ENCODE measurements at places on chromosomes 3 and 15.

- no peak for DNase-seq
Observed at GRCh38 chr3:4417449-4417848, 49.6 kb downstream of the SUMF1 start.

DNA sequence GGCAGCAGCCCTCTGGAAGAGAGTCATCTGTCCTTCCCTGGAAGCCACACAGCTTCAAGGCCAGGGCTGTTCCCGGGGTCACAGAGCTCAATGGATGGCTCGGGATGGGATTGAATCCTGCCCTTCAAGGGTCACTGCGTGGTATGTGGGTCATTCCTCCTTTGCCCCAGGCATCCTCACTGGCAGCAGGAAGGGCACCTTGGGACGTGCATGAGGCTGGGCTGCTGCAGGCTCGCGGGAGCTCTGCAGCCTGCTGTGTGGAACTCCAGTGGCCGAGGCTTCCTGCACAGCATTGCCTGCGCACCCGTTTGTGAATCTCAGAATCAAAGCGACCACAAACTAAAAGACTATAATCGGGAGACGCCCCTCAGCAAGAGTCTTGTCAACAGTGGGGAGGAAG lies 60.7 kb downstream of the PCSK6 start:
- no peak for DNase-seq

DNA sequence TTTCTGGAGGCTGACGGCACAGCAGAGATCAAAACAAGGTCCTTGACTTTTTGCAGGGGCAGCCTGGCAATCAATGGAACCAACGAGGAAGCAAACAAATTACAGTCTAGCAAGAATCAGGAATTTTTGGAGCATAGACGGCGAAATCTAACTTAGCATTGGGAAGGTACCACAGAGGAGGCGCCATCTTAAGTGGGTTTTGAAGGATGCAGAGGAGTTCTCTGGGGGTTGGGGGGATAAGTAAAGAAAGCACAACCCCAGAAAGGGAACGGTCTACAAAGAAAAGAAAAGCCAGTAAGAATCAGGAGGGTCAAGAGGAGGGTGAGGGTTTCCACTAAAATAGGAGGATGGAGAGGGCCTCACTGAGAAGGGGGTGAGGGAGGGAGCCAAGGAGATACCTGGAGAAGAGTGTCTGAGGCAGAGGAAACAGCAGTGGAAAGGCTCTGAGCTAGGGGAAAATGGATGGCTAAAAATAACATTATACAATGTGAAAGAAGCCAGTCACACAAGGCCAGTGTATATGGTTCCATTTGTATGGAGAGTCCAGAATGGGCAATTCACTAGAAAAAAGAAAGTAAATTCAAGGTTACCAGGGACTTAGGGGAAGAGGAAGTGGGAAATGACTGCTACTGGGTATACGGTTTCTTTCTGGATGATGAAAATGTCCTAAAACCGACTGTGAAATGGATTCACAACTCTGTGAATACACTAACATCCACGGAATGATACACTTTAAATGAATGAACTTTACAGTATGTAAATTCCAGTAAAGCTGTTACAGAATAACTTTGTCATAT lies 25.2 kb upstream of the IQSEC1 start:
- no peak for DNase-seq

GRCh38 chr3:177521305-177521704 lies 324.0 kb upstream of the TBL1XR1 start:
- no peak for DNase-seq

DNA sequence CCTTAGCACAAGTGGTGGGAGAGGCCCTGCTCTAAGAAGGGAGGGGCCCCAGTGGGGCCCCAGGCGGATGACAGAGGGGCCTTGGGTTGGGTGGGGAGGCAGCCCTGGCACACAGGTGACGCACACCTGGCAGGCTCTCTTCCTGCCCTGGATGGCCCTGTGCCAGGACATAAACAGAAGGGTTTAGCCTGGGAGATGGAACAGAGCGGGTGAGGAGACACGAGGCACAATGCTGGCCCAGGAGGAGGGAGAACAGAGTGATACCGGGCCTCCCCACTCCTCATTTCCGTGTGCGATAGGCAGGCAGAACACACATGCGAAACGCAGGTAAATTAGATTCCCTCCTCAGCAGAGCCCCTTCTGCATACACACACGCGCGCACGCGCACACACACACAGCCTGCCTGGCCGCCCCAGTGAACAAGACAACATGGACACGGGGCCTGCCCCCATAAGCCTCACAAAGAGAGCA lies 39.8 kb downstream of the IDH2 start:
- DNase-seq = no peak

DNA sequence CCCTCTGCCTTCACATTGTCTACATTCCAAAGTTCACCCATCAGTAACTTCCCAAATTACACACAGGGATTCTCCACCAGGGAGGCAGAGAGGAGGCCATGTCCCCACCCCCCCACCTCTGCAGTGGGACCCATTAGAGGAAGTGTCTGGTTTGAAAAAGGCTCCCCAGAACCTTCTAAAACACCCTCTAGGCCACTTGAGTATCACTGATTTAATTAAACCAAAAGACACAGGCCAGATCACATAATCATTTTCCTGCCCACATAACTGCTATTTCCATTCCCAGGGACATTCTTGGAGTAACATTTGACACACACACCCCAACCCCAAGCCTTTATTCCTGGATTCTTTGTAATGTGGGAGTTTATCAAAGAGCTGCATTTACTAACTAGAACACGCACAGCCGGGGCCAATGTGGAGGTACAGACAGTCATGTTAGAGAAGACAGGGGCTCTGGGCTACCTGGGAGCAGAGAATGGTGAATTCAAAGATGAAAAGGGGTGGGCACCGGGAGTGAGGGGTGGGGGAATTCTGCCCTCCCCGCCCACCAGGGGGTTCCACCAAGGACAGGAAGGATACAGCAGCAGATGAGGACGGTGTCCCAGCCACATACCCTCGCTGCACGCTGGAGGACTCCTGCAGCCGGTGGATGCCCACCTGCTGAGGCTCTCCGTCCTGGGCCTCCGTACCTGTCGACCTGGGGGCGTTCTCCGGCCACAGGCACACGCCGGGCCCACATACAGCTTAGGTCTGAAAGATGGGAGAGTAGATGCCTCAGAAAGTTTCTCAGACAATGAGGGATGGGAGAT lies 201.4 kb upstream of the CTNNB1 start:
- no peak for DNase-seq

DNA sequence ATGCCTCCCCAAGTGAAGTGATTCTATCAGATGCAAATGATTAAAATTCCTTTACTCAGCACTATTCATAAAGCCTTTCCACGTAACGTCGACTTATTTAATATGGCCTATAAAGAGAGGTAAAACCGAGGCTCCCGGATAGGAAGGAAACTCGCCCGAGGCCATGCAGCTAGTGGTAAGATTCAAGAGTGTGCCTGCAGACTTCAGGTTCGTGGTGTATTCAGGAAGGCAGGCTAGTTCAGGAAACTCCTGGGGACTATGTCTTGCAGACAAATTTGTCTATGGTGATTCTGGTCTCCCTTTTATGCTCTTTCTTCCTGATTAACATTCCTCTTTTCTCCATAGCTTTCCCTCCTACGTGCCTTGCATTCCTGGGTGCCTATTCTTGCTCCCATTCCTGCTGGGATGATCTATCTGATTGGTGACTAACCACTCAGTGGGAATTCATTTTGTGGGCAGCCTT lies 150.7 kb downstream of the SST start:
- no peak for DNase-seq

- no peak for DNase-seq
Observed at GRCh38 chr3:97765336-97765735, 778 bp downstream of the ARL6 start.

- DNase-seq = no peak
Observed at GRCh38 chr15:48965972-48966371, 2.3 kb upstream of the SHC4 start.

DNA sequence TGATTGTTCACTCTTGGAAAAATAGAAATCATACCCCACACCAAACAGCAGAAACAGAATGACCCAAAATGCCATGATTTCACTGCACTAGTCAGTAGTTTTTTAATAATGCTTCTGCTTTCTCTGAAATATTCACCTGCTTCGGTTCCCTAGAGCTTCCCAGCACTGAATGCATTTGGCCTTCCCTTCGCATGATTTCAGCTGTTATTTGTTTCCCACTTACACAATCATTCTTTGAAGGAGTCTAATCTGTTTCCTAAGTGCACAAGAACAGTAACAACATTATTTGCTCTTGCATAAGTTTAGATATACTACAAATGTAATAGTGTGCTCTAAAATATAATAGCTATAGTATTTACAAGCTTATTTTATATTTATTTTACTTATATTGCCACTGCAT lies 178.7 kb downstream of the STAC start:
- DNase-seq = no peak

DNA sequence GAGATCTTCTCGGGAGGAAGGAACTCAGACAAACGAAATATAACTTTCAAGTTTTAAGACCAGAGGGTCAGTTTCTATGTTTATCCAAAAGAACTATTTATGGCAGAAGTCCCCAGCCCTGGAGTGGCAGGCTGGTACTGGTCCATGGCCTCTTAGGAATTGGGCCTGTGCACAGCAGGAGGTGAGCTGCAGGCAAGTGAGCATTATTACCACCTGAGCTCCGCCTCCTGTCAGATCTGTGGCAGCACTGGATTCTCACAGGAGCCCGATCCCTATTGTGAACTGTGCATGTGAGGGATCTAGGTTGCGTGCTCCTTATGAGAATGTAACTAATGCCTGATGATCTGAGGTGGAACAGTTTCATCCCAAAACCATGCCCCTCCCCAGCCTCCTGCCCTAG lies 14.3 kb upstream of the HPS3 start:
- DNase-seq = no peak

- no peak for DNase-seq
Observed at GRCh38 chr15:64931381-64931780, 19.7 kb downstream of the ANKDD1A start.

- no peak for DNase-seq
Observed at GRCh38 chr15:40976819-40977218, 23.5 kb downstream of the CHAC1 start.

GRCh38 chr15:58517682-58518525 lies 86.1 kb downstream of the LIPC start:
- DNase-seq = no peak

DNA sequence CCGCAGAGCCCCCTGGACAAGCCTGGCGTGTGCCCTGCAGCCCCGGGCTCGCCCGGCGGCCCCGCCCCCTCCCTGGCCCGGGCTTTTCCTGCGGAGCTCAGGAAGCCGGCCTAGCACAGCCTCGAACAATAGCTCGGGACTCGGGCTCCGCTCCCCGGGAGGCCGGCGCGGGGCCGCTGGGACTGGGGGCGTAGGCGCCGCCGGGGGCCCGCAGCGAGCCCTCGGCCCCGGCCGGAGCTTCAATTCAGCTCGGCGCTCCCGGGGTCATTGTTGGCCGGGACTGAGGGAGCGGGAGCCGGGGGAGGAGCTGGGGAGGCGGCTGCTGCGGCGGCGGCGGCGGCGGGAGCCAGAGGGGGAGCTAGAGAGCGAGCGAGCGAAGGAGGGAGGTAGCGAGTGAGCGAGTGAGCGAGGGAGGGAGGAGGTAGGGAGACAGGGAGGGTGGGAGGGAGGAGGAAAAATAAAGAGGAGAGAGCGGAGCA lies 41.0 kb upstream of the ROPN1 start:
- DNase-seq = peak; percentile 28

GRCh38 chr15:63301088-63301487 lies 23.7 kb downstream of the APH1B start:
- no peak for DNase-seq

DNA sequence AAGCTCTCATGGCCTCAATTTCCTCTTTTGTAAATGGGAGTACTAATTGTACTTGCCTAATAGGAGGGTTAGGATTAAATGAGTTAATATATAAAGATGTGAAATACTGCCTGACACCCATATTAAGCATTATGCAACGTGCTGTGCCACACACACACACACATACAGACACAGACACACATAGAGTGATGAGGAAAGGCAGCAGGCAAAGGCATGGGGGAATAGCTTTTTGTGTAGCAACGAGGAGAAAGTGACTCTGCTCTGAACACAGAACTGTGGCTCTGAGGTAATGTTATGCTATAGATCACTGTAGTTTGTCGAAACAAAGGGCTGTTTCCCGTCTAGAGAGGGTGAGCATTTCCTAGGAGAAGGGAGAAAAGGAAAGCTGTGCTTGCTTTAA lies 233.3 kb upstream of the SLCO3A1 start:
- no peak for DNase-seq

DNA sequence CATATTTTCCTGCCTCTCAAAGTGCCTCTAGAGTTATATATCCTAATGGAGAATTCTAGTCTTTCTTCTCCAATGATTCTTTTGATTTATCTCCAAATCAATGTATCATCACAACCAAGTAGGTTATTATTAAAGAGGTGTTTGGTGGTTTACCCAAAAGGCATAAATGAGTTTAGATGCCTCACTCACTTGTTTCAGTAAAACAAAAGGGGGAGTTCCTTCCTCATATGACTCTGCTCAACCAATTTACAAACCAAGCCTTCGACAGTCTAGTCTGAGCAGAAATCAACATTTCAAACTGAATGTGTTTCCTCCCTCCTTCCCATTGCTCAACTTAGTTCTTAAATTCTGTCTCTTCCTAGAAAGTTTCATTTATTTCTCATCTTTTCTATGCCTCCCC lies 116.5 kb downstream of the TNIK start:
- no peak for DNase-seq

- no peak for DNase-seq
Observed at GRCh38 chr3:48501196-48501595, 2.8 kb downstream of the SHISA5 start.

DNA sequence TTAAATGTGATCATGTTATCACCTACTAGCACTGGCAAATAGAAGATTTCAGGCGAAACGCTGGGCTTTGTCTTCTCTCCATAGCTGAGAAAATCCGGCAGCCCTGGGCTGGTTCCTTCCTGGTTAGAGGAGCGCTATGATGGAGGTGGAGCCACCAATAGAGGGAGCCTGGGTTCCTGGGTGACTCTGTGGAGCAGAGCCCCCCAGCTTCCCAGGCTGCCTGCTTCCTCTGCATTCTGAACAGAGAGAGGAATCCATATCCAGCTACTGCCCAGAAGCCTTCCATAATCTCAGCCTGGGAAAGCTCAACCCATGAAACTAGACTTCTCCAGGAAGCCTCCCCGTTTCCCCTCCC lies 32.6 kb upstream of the IQSEC1 start:
- DNase-seq = no peak

Data from effector memory CD8-positive, alpha-beta T cell (primary cell).